ENCODE measurements at places on chromosomes 13 and 19.

GRCh38 chr13:98415326-98416070 lies 161.4 kb downstream of the STK24 start:
- DNase-seq, result no peak

- DNase-seq, result no peak
Measured at GRCh38 chr13:90868321-90868920, 479.1 kb upstream of the MIR17HG start.

- peak; percentile 50 for DNase-seq
Measured at GRCh38 chr13:113153810-113154748, 4.4 kb upstream of the PROZ start.

DNA sequence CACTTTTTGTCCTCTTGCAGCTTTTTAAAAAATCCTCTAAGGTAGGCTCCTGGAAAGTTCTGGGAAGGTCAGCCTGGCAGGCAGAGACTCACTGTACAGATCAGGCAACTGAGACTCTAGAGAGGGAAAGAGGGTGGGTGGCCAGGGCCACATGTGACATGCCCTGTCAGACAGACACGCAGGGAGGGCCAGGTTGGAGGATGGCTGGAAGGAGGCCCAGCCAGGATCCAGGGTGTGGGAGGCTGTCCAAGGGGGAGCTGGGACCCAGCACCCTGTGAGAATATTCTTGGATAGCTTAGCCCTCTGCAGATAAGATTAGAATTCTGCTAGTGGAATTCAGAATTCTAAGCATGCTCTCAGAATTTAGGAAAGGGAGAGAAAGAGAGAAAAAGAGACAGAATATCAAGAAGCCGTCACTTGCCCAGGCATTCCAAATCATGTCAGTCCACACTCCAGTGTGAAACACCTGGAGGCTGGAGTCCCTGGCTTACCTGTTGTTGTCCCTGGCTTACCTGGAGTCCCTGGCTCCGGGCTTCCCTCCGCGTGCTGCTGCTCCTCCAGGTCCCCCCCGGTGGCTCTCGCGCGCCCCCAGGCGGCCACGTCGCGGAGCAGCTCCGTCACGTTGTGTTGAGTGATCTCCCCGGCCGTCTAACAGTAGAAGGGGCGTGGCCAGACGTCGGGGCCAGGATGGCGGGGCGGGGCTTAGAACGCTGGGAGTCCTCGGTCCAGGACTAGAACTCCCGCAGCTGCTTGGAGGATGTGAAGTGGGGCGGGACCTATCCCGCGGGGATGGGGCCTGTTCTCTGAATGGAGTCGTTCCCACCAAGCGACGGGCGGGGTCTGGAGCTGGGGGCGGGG lies 2.8 kb upstream of the TNNI3 start:
- peak; percentile 70 for DNase-seq

- no peak for DNase-seq
Measured at GRCh38 chr13:47831265-47831664, 169.8 kb downstream of the SUCLA2 start.
